ENCODE measurements at places on chromosomes 4 and X. TPM values are rescaled to one million over a fixed set of nuclear protein-coding genes. Genes with fewer than 3 reads are reported as not detected.

DNA sequence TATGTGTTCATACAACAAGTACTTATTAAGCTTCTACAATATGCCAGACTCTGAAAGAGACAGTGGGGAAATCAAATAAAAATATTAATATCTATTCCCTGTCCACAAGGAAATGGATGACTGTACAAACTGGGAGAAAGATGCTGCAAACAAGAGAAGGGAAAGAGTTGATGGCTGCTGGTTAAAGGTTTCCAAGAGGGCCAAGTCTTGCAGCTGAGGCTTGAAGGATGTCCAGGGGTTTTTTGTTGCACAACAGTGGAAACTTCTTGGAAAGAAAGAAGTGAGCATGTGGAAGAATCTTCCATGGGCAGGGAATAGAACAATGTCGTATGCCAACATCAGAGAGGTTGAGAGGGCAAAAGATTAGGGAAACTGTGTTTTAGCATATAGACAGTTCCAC, 95.8 kb downstream of the MID1 start:
- no peaks in the 10 kb centered on the region for H3K27me3 ChIP-seq
- no peak overlapping the region for H3K4me3 ChIP-seq
- no peaks in the 10 kb centered on the region for H3K4me1 ChIP-seq
- no peak for DNase-seq
- no peaks in the 10 kb centered on the region for H3K36me3 ChIP-seq

DNA sequence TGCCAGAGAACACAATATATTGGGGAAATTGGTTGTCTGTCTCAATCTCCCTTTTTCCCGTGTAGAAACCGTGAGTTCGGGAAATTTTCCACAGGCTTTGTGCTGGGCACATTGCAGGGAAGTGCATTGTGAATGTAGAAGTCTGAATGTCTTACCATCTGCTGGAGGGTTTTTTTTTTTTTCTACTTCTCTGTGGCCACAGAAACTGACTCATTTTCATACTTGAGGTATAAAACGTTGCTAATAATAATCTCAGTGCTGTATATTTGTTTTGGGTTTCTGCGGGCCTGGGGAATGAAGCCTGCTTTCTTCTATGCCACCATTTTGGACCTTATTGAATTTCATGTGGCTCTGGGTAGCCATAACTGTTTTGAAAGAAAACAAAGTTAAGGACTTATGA, 1001.2 kb downstream of the STIM2 start:
- no peaks in the 10 kb centered on the region for H3K27me3 ChIP-seq
- no peaks in the 10 kb centered on the region for H3K4me1 ChIP-seq
- no peak for DNase-seq
- no peak overlapping the region for H3K4me3 ChIP-seq
- no peaks in the 10 kb centered on the region for H3K36me3 ChIP-seq
- no peak overlapping the region for H3K27ac ChIP-seq

- no peak for DNase-seq
- no peaks in the 10 kb centered on the region for H3K27me3 ChIP-seq
Measured at GRCh38 chr4:24771241-24771640, 24.1 kb upstream of the SOD3 start.

GRCh38 chrX:149516604-149517003, 11.5 kb upstream of the IDS start:
- no peak overlapping the region for H3K27ac ChIP-seq
- no peaks in the 10 kb centered on the region for H3K27me3 ChIP-seq
- no peak for DNase-seq
- H3K4me1 ChIP-seq: no peaks in the 10 kb centered on the region
- no peak overlapping the region for H3K4me3 ChIP-seq

The SPANXN4 gene
- total RNA-seq: not detected

The MAGED4B gene
- total RNA-seq: 0.25 TPM

Data from liver (tissue), 10 donors.